Stimulated activated CD4-positive, alpha-beta T cell treated with anti-CD3 and anti-CD28 coated beads, Interleukin-12 subunit alpha, Interleukin-12 subunit beta, amount 100 ng/mL, for 24 hours (primary cell): ENCODE measurements at places on chromosomes 12 and 14.

DNA sequence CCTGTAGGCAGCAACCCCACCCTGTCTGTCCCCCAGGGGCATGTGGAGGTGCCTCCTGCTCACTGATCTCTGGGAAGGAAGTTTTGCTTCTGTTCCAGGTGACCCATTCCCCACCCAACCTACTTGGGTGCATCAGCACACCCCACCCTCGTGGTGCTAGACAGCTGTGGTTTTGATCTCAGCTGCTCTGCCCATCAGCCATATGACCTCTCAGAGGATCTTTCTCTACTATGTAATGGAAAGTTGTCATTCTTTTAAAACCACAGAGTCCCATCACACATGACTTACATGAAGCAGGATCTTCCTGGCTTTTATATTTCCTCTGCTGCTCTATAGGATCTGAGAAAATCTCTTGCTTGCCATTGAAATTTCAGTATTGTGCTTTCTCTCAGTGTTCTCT is 13.5 kb upstream of the KRT82 start:
- no peak for DNase-seq

DNA sequence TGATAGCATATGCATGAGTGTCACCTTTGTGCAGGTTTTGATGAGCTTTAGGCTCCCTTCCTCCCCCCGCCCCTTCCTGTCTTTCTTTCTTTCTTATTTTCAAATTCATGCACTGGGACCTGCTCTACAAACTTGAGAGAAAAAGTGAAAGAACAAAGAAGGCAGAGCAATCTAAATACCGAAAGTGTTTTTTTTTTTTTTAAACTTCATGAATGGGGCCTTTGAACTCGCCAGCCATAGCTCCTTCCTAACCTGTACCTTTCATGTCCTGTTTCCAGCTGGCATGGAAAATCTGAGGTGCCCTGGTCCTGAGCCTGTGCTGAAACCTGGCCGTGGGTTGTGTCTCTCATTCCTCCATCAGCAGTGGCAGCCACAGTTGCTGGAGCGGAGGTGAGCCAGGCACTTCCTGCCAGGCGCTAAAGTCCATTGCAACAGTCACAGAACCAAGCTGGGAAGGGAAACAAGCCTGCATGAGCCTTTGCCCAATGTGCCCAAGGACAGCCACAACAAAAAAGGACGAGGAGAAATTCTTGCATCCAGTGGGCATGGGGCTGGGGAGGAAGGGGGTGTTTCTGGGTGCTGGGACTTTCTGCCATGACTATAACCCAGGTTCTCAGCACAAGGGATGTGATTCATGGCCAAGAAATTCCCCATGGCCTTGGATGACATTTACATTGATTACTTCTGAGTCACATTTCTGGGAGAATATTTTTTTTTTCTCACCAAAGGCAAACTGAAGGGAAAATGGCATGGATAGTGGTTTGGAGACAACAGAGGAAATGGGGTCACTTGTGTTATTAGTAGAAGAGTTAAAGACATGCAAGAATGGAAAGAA is 102.7 kb downstream of the TMEM30B start:
- peak; percentile 66 for DNase-seq

DNA sequence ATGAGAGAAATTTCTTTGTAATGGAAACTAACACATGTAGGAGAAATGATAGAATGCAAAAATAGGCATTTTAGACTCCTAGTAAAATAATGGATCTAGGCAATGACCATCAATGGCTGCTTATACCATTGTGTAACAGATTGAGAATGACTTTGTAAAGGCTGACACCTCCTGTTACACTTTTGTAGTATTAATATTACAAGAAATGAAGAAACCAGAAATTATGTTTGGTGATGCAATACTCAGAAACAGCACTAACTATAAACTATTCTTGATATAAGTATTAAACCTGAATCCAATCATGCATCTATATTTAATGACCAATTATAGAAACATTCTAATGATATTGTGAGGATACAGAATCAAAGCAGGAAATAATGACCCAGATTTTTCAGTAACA is 108.5 kb upstream of the CNTN1 start:
- no peak for DNase-seq

- no peak for DNase-seq
Observed at GRCh38 chr12:19058235-19059021, 71.1 kb upstream of the PLEKHA5 start.

GRCh38 chr12:9143929-9144729 is 28.4 kb upstream of the A2M start:
- DNase-seq, result no peak

- no peak for DNase-seq
Observed at GRCh38 chr14:104555430-104556255, 23.9 kb upstream of the C14orf180 start.

GRCh38 chr12:46266869-46267574 is 1.8 kb downstream of the SLC38A1 start:
- DNase-seq, result peak; percentile 42

- no peak for DNase-seq
Observed at GRCh38 chr12:25427337-25428249, 125.5 kb downstream of the LMNTD1 start.
